Kidney (tissue), 22 donors: ENCODE measurements at places on chromosomes 2 and 18. TPM values are rescaled to one million over a fixed set of nuclear protein-coding genes. Genes with fewer than 3 reads are reported as not detected.

The NGEF gene
- 4.8 TPM for total RNA-seq

The CNDP1 gene
- total RNA-seq = 1.4 TPM

The C18orf54 gene
- 3.1 TPM for total RNA-seq

The LYG1 gene
- 21.0 TPM for total RNA-seq

The SERPINB13 gene
- total RNA-seq = not detected

The TRAF3IP1 gene
- 24.2 TPM for total RNA-seq

The CYTIP gene
- total RNA-seq = 24.0 TPM

The ANXA4 gene
- total RNA-seq = 287 TPM

The SLC19A3 gene
- total RNA-seq = 4.4 TPM

The GNAL gene
- total RNA-seq = 9.7 TPM

The CGREF1 gene
- total RNA-seq = 3.7 TPM

The KIF1A gene
- total RNA-seq = 0.54 TPM

The NCKAP5 gene
- 2.9 TPM for total RNA-seq

The ADD2 gene
- total RNA-seq = 2.9 TPM

The ZNF142 gene
- total RNA-seq = 33.6 TPM

The ALPI gene
- total RNA-seq = 0.09 TPM

The PAX3 gene
- total RNA-seq = not detected

The PAX8 gene
- 607 TPM for total RNA-seq

The PHOSPHO2 gene
- 7.5 TPM for total RNA-seq

The INHBB gene
- 3.7 TPM for total RNA-seq

The CHAC2 gene
- 1.6 TPM for total RNA-seq

The PLB1 gene
- 6.8 TPM for total RNA-seq

The CHN1 gene
- total RNA-seq = 14.1 TPM

The MC4R gene
- 0.19 TPM for total RNA-seq

The MOCOS gene
- total RNA-seq = 5.8 TPM

The EPB41L5 gene
- total RNA-seq = 49.4 TPM

The DAW1 gene
- total RNA-seq = 1.7 TPM

The ADAM23 gene
- 1.0 TPM for total RNA-seq

The AQP12B gene
- not detected for total RNA-seq

The ERMN gene
- total RNA-seq = 1.6 TPM

The CCDC74B gene
- total RNA-seq = 4.5 TPM

The COL4A3 gene
- 48.8 TPM for total RNA-seq

The KIF5C gene
- 3.6 TPM for total RNA-seq

The BOLL gene
- total RNA-seq = not detected

The EIF5B gene
- 39.7 TPM for total RNA-seq

The IL36A gene
- total RNA-seq = not detected

The TMEM178A gene
- total RNA-seq = 5.7 TPM

The CCBE1 gene
- 2.2 TPM for total RNA-seq

The ERICH2 gene
- total RNA-seq = 0.91 TPM

The NEU2 gene
- not detected for total RNA-seq

The DTYMK gene
- total RNA-seq = 19.0 TPM

The TTC31 gene
- total RNA-seq = 29.1 TPM

The TTN gene
- 3.6 TPM for total RNA-seq

The C18orf32 gene
- total RNA-seq = 58.6 TPM

The TMEM163 gene
- total RNA-seq = 5.9 TPM

The DSC2 gene
- total RNA-seq = 19.8 TPM

The SPEG gene
- 26.6 TPM for total RNA-seq
